RKO (cell line): ENCODE measurements at places on chromosomes 1 and 21.

DNA sequence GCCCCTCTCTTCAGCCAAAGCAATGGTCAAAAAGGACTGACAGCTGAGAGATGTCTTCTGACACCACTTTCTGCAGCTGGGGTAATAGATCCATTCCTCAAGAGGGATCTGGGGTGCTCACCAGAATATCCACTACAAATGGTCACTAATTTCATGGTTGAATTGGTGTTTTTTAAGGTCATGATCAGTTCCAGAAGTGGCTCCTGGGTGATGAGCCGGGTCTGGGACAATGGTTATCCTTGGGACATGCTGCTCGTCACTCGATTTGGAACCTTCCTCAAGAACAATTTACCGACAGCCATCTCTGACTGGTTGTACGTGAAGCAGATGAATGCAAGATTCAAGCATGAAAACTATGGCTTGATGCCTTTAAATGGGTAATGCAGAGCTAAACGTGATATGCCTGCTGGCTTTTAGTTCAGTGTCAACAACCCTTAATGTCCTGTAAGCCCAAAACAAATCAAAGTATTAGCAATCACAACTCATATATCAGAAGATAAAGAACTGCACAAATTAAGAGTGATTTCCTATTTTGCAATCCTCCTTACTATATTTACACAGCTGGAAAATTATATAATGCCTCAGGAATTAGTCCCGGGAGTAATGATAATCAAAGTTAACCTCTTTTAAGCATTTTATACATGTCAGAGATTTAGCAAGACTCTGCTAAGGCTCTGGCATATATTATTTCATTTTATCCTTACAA is 20.1 kb downstream of the FMO3 start:
- DNase-seq: no peak

- DNase-seq: no peak
These were observed 52.2 kb downstream of the RAB3GAP2 start for GRCh38 chr1:220219865-220220698.

DNA sequence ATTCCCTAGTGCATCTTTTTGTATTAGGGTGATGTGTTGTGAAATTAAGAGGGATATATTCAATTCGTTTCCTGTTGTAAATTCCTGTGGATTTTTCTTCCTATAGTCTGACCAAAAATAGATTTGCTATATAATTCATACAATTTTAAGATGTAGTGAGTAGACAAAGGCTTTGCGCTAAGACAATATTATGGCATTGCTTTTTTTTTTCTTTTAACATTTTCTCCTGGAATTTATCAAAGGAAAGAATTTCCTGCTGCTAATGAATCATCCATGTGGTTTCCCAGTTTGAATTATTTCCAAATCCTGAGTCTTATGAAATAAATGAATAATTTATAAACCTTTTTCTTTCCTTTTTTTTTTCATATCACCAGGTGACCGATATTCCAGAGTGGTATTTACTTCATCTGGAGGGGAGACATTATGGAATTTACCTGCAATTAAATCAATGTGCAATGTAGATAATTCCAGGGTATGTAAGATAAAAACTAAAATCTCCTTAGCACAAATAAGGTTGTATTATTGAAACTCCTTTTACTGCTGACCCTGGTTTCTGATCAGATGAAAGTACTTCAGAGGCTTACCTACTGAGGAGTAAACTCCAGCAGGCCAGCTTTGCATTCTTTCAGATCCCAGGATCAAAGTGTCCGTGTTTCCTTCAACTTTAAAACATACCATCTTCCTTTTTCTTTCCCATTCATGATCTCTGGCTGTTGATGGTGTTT is 148.4 kb downstream of the TLR5 start:
- DNase-seq: no peak

- DNase-seq: no peak
These were observed 108.1 kb downstream of the MAP3K21 start for GRCh38 chr1:233435622-233436021.

GRCh38 chr21:15445327-15445726 is 284.5 kb upstream of the USP25 start:
- no peak for DNase-seq

DNA sequence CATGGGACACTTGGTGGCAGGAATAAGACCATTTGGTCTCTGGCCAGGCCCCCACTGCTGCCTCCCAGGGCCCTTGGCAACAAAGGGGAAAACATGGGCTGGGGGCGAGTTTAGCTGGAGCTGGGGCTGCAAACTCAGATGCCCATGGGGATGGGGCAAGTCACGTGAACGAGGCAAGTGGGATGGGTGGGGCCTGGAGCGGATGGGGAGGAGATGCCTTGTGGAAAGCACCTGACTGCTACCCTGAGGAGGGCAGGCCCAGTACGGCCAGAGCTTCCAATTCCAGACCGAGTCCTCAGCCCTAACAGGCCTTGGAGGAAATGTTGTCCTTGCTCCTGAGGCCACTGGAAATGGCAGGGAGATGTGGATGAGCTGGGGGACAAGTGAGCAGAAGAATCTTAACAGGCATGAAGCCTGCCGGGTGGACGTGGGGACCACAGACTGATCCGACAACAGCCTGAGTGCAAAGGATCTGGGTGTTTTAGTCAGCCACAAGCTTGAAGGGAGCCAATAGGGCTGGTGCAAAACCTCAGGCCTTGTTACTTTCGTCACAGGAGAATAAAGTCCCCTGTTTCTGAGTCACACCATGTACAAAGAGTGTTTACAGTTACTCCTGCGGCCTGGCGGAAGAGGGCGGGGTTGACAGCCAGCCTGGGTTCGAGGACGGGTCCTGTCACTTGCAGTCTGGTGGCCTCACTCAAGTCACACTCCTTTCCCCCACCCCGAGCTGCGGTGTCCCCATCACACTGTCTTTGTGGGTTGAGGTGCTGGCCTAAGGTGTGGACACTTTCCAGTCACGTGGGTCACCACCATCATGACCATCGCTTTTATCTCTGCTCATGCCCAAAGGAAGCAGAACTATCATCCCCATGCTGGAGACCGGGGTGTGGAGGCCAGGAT is 19.1 kb downstream of the RUNX3 start:
- no peak for DNase-seq

GRCh38 chr1:207579436-207579799 is 65.5 kb upstream of the CR1L start:
- peak; percentile 60 for DNase-seq

DNA sequence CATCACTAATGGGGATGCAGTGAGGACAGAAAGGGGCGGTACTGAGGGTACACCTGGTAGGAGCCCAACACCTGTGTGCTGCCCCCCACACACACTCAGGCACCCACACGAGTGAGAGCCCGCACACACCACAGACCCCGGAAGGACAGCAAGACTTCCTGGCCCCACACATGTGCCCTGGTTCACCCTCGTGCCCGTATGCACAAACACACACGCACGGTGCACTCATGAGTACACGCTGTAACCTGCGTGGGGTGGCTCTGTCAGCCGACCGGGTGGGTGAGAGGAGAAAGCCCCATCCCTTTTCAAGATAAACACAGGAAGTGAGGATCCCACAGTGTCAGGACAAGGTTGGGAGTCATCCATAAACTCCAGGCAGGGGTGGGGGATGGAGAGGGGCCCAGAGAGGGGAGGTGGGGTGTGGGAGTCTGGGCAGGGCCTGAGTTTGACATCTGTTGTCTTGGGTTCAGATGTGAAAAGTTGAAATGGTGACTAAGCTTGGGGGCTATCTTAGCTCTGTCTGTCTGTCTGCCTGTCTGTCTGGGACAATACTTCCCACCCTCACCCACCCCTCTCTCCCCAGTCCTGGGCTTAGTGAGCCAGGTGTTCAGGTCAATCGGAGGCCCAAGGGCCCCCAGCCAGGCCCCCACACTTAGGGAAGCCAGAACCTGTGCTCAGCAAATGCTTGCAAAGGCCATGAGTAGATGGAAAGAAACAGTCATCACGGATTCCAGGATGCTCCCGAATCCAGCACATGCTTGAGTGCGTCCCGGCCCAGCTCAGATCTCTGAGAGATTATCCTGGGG is 119.8 kb upstream of the ZBTB40 start:
- DNase-seq: no peak

- no peak for DNase-seq
These were observed 150.7 kb downstream of the DSCAM start for GRCh38 chr21:40696246-40696645.

- DNase-seq: peak; percentile 16
These were observed 11.7 kb upstream of the PLPPR4 start for GRCh38 chr1:99252630-99253029.

- no peak for DNase-seq
These were observed 28.7 kb upstream of the RASAL2 start for GRCh38 chr1:178065250-178065649.

GRCh38 chr1:13828454-13829151 is 128.6 kb downstream of the PRDM2 start:
- peak; percentile 10 for DNase-seq

GRCh38 chr1:192888574-192888973 is 79.7 kb downstream of the RGS2 start:
- no peak for DNase-seq

- no peak for DNase-seq
These were observed 61.5 kb upstream of the RAB4A start for GRCh38 chr1:229209386-229209785.

- DNase-seq: no peak
These were observed 14.3 kb upstream of the LRRC53 start for GRCh38 chr1:74526708-74527107.

GRCh38 chr21:26490771-26491170 is 82.3 kb downstream of the CYYR1 start:
- DNase-seq: no peak

DNA sequence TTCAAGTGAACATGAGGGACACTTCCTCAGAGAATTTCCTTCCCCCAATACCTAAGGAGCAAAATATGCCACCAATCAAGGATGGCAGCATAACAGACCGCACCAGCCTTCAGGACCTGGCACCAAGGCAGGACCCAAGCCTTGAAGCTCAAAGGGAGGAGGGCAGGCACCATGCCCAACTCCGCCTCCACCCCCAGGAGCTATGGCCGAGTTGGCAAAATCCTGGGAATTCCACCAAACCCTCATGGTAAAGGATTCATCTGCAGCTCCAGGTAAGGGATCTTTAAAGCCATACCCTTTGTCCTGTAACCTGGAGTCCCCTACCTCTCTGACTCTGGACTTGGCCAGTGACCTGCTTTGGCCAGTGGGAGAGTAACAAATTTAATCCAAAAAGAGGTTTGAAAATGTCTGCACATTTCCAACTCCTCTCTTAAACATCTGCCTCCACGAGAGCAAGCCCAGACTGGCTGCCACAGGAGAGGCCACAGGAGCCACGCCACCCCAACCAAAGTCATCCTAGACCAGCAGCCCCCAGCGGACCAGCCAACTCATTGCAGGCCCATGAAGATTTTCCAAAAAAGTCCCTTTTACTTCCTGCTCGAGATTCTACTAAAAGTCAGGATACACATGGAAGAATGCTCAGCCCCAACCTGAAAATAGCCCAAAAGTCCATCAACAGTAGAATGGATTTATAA is 41.9 kb downstream of the NPHP4 start:
- no peak for DNase-seq

- DNase-seq: no peak
These were observed 8.5 kb upstream of the MATN1 start for GRCh38 chr1:30731806-30732276.

- peak; percentile 87 for DNase-seq
These were observed 29.9 kb upstream of the CTBS start for GRCh38 chr1:84603941-84604830.

- DNase-seq: no peak
These were observed 104.2 kb upstream of the DMRTA2 start for GRCh38 chr1:50527249-50527986.

GRCh38 chr1:31548534-31548906 is 27.8 kb upstream of the TINAGL1 start:
- no peak for DNase-seq

DNA sequence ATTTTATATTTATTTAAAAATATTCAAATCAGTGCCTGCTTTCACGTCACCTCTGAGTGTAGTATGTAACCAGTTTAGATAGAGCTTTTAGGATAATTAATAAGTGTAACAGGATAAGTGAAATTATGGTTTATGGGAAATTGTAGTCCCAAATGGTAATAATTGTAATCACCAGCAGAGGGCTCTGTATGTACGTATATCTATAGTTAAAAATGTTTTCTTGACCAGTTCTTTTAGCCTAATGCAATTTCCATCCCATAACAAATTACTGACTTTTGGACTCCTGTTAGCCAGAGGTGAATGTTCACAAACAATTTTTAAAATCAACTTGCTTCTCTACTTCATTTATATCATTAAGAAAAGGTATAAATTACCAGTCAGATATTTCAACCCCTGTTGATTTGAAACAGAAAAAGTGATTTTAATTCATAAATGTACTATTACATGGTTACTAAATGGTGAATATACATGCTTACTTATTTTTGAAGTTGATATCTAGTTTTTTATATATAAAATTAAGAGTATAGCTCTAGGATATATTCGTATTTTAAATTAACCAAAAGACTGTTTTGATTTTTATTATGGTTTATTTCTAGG is 25.3 kb downstream of the SLC30A7 start:
- peak; percentile 69 for DNase-seq

- no peak for DNase-seq
These were observed 15.0 kb upstream of the LEMD1 start for GRCh38 chr1:205436776-205437410.

DNA sequence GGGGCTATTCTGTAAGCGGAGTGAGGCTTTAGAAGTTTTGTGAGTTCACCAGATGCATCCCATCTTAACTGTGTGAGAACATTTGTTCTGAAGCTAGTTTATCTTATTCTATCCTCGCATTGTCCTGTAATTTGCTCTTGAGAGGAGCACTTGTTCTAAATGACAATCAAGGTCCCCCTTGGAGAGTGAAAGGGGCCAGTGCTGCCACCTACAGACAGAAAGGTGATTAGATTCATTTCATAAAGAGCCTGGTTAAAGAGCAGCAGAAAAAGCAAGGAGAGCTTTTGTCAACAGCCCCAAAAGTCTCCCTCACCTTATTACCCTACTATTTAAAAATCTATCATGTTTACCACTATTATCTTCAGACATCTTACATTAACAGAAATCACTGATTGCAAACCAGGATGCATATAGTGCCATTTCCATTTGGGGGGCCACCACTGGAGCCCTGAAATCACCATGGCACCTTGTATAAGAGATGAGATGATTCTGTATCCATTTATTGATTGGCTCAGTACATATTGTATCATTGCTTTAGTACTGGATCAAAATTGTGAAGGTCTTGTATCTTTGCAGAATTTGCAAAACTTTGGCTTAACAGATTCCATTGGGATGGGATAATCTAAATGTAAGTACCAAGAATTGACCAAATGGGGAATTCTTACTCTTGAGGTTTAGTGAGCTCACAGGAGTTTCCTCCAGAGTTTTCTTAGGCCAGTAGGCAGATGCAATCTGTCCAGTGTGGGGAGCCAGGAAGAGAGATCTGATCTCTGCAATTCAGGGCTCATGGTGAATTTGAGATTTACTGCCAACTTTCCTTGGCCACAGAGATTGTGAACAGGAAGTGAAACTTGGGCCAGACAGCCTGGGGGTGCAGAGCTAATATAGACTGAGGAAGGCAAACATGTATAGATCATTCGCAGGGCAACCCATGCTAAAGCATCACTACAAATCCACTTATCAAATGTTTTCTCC is 64.3 kb upstream of the TRABD2B start:
- peak; percentile 44 for DNase-seq

GRCh38 chr1:185821612-185822385 is 87.6 kb downstream of the HMCN1 start:
- no peak for DNase-seq

- peak; percentile 18 for DNase-seq
These were observed 73.1 kb upstream of the TSHB start for GRCh38 chr1:114956570-114956969.

- no peak for DNase-seq
These were observed 52.5 kb downstream of the CDC14A start for GRCh38 chr1:100404821-100405220.

- peak; percentile 94 for DNase-seq
These were observed 32.4 kb upstream of the JUN start for GRCh38 chr1:58816072-58816746.

- no peak for DNase-seq
These were observed 5.5 kb downstream of the RHOU start for GRCh38 chr1:228740543-228741317.

- peak; percentile 60 for DNase-seq
These were observed 1.0 kb downstream of the TP53BP2 start for GRCh38 chr1:223844787-223845036.
